ENCODE measurements at places on chromosomes 3 and 15. TPM values are rescaled to one million over a fixed set of nuclear protein-coding genes. Genes with fewer than 3 reads are reported as not detected.

- H3K36me3 ChIP-seq, result no peaks in the 10 kb centered on the region
- H3K27ac ChIP-seq, result no peak overlapping the region
These were observed 14.5 kb downstream of the EPHB1 start for GRCh38 chr3:134809427-134810051.

DNA sequence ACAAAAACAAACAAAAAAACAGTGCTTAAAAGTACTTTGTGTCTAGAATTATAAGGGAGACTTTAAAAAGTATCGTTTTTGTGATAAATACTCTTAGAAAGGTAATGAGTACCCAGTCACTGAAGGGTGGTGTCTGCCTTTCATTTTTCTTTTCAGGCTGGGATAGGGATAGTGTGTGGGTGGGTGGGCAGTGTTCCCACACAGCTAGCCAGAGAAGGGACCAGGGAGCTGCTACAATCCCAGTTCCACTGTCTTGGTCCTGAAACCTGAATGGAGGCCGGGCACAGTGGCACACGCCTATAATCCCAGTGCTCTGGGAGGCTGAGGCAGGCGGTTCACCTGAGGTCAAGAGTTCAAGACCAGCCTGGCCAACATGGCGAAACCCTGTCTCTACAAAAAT is 2.1 kb downstream of the GK5 start:
- H3K27me3 ChIP-seq, result no peaks in the 10 kb centered on the region
- H3K4me1 ChIP-seq, result peaks cover 14% of the 10 kb centered on the region
- no peak overlapping the region for H3K4me3 ChIP-seq
- no peak overlapping the region for H3K27ac ChIP-seq
- H3K36me3 ChIP-seq, result no peaks in the 10 kb centered on the region

- no peak for DNase-seq
- H3K36me3 ChIP-seq, result no peaks in the 10 kb centered on the region
- no peak overlapping the region for H3K27ac ChIP-seq
- H3K27me3 ChIP-seq, result no peaks in the 10 kb centered on the region
- H3K4me1 ChIP-seq, result peaks cover 19% of the 10 kb centered on the region
These were observed 99.7 kb upstream of the TLE3 start for GRCh38 chr15:70197318-70197944.

- H3K4me3 ChIP-seq, result no peak overlapping the region
- peaks cover 21% of the 10 kb centered on the region for H3K4me1 ChIP-seq
- H3K36me3 ChIP-seq, result no peaks in the 10 kb centered on the region
- DNase-seq, result no peak
- no peaks in the 10 kb centered on the region for H3K27me3 ChIP-seq
These were observed 27.8 kb downstream of the LIPC start for GRCh38 chr15:58459560-58459959.

DNA sequence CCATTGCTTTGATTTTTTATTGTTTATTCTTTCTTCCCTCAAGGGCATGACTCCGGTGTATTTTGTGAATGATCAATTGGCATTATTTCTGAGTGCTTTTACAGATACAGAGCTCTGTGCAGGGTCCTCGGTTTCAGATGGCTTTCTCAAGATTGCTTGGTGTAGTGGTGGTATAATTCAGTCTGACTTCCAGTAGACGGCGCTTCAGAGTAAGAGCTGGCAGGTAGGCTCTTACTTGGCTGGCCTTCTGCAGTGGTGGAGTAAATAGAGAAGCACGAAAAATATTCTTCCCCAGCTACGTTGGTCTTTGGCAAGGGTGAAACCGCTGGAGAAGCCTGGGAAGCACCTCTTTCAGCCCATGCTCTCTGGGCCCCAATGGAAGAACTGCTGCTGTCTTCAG is 723.0 kb upstream of the BCHE start:
- H3K27me3 ChIP-seq, result no peaks in the 10 kb centered on the region
- no peaks in the 10 kb centered on the region for H3K36me3 ChIP-seq
- no peak for DNase-seq
- no peak overlapping the region for H3K27ac ChIP-seq
- no peak overlapping the region for H3K4me3 ChIP-seq

DNA sequence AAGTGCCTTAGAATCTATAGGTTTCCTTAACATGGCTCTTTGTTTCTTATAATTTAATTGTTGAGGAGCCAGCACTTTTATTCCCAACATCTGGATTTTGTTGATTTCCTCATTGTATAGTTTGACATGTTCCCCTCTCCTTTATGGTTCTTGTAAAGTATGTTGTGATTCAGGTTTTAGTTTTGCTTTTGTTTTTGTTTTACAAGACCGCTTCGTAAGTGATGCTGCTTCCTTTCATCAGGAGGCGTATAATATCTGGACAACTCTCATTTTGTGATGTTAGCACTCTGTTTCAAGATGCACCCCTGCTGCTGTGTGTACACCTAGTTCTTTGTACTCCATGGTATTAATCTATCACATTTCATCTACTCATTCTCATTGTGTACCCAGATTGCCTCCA is 48.7 kb downstream of the SLC49A4 start:
- H3K4me1 ChIP-seq, result no peaks in the 10 kb centered on the region
- no peak for DNase-seq
- H3K36me3 ChIP-seq, result peaks cover 6% of the 10 kb centered on the region
- no peak overlapping the region for H3K27ac ChIP-seq
- no peak overlapping the region for H3K4me3 ChIP-seq
- no peaks in the 10 kb centered on the region for H3K27me3 ChIP-seq

DNA sequence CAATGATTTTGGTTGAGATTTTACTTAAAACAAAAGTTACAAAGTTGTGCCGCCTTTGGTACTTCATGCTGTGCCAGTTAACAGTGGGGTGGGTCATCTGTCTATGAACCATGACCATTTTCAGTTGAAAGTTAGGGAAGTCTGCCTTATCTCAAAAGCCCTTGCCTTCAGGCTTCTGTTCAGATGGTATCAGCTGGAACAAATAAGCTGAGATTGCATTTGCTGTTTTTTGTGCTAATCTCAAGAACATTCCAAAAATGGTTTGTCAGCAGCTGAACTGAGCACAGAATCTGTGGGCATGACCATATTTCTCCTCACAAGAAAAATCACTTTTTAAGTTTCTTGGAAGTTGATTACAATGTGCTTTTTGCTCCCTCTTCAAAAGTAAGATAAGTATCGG is 142.3 kb downstream of the IL5RA start:
- H3K36me3 ChIP-seq, result no peaks in the 10 kb centered on the region
- H3K4me3 ChIP-seq, result no peak overlapping the region
- no peaks in the 10 kb centered on the region for H3K27me3 ChIP-seq

DNA sequence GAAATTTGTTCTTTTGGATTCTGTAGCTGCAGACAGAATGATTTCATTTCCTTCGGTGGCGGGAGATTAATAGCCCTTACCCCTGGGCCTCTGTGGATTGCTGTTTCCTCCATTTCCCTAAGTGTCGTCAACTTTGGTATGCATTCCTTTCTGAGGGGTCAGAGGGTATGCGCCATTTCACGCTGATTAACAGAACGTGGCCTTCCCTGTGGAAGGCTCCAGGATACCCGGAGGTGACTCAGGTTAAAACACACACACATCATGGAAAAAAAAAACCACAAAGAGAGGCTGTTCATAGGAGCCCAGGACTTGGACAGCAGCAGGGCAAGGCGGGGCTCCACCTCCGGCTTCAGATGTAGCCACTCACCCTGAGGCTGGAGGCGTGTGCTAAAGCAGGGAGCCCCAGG is 51.9 kb downstream of the EPHB1 start:
- no peaks in the 10 kb centered on the region for H3K27me3 ChIP-seq
- no peak overlapping the region for H3K4me3 ChIP-seq
- H3K4me1 ChIP-seq, result no peaks in the 10 kb centered on the region
- no peaks in the 10 kb centered on the region for H3K36me3 ChIP-seq
- no peak overlapping the region for H3K27ac ChIP-seq
- DNase-seq, result no peak

GRCh38 chr3:114404590-114404989 is 110.8 kb downstream of the TIGIT start:
- H3K36me3 ChIP-seq, result no peaks in the 10 kb centered on the region
- DNase-seq, result no peak
- no peak overlapping the region for H3K27ac ChIP-seq
- no peak overlapping the region for H3K4me3 ChIP-seq
- no peaks in the 10 kb centered on the region for H3K4me1 ChIP-seq

DNA sequence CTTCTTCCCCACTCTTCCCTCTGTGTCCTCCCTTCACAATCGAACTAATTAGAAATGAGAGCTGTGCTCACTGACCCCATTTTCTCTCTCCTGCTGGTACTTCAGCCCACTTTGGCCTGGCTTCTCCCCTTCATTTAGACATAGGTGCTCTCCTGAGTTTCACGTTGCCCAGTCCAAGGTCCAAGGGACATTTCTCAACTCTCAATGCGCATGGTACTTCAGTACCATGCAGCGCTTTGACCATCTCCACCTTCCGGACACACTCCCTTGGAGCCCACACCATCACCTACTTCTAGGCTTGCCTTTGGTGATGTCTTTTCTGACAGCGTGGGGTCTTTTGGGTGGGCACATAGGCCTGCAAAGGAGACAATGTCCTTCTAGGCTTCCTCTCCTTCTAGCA is 99.7 kb downstream of the ABHD5 start:
- no peaks in the 10 kb centered on the region for H3K36me3 ChIP-seq
- H3K27ac ChIP-seq, result no peak overlapping the region
- no peak overlapping the region for H3K4me3 ChIP-seq
- H3K27me3 ChIP-seq, result no peaks in the 10 kb centered on the region
- DNase-seq, result no peak

DNA sequence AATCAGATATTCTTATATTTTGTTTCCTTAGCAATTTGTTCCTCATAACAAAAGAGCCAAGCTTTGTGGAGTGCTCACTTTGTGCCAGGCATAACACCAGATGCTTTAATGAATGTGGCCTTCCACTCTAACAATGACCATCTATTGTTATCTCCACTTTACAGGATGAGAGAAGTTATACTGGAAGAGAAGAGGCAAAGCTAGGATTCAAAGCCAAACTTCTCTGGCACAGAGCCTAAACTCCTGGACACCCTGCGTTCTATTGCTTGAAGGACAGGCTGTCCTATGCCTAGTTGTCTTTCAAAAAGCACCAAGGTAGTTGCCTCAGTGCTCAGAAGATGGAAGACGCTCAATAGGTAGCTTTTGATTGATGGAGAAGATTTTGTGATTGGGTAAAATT is 123.2 kb upstream of the FEZF2 start:
- no peak overlapping the region for H3K4me3 ChIP-seq
- no peaks in the 10 kb centered on the region for H3K27me3 ChIP-seq
- H3K36me3 ChIP-seq, result no peaks in the 10 kb centered on the region
- H3K4me1 ChIP-seq, result no peaks in the 10 kb centered on the region
- DNase-seq, result no peak
- H3K27ac ChIP-seq, result no peak overlapping the region

- no peaks in the 10 kb centered on the region for H3K27me3 ChIP-seq
- no peak overlapping the region for H3K27ac ChIP-seq
- H3K4me1 ChIP-seq, result no peaks in the 10 kb centered on the region
- no peaks in the 10 kb centered on the region for H3K36me3 ChIP-seq
- DNase-seq, result no peak
These were observed 197.1 kb downstream of the SATB1 start for GRCh38 chr3:18228060-18228459.

GRCh38 chr3:39978308-39978707 is 168.9 kb downstream of the MYRIP start:
- no peaks in the 10 kb centered on the region for H3K36me3 ChIP-seq
- no peak overlapping the region for H3K4me3 ChIP-seq
- H3K27me3 ChIP-seq, result no peaks in the 10 kb centered on the region
- H3K4me1 ChIP-seq, result no peaks in the 10 kb centered on the region
- no peak overlapping the region for H3K27ac ChIP-seq

DNA sequence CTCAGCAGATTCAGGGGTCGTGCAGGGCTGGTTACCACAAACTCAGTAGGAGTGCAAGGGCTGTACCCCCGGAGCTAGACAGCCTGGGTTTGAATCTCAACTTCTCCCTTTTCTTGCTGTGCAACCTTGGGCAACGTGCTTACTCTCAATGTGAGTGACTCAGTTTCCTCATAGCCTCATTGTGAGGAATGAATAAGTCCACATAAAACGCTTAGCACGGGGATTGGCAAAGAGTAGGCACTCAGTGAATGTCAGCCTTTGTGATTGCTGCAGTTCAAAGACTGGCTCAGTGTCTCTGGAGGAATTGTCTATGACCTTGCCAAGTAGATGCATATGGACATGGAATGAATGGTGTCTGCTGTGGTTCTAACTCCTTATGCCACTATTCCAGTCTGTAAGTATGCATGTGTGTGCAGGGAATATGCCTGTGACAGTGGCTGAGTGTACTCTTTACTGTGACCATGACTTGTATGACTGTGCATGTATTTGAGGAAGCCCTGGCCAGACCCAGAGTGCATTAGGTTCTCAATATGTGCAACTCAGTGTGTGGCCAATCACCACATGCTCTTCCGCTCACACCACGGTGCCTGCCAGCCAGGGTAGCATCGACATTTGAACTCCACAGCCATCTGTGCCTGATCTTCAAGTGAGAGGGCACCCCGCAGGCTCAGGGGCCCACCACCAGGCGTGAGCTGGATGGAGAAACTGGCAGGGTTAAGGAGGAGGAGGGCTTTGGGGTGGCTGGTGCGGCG is 900 bp upstream of the HYAL3 start:
- no peak for DNase-seq
- peak overlapping the region; percentile 87 for H3K27ac ChIP-seq
- no peaks in the 10 kb centered on the region for H3K27me3 ChIP-seq
- H3K4me1 ChIP-seq, result peaks cover 33% of the 10 kb centered on the region

DNA sequence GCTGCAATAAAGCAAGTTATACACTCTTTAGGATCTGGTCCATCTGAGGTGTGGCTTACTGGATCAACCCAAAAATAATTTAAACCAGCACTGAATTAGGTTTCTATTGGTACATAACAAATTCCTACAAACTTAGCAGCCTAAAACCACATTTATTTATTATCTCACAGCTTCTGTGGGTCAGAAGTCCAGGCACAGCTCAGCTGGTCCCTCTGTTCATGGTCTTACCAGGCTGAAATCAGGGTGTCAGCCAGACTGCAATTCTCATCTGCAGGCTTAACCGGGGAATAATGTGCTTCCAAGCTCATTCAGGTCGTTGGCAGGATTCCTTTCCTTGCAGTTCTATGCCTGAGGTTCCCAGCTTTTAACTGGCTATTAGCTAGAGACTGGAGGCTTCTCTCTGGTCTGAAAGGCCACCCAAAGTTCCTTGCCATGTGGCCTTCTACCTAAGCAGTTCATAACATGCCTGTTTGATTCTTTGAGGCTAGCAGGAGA is 477.4 kb upstream of the WNT5A start:
- no peak for DNase-seq
- no peaks in the 10 kb centered on the region for H3K4me1 ChIP-seq
- H3K27ac ChIP-seq, result no peak overlapping the region
- no peak overlapping the region for H3K4me3 ChIP-seq
- no peaks in the 10 kb centered on the region for H3K36me3 ChIP-seq

- no peaks in the 10 kb centered on the region for H3K4me1 ChIP-seq
- no peaks in the 10 kb centered on the region for H3K36me3 ChIP-seq
- no peak overlapping the region for H3K27ac ChIP-seq
- no peaks in the 10 kb centered on the region for H3K27me3 ChIP-seq
- H3K4me3 ChIP-seq, result no peak overlapping the region
These were observed 199.5 kb upstream of the LMCD1 start for GRCh38 chr3:8301977-8302735.

- no peak overlapping the region for H3K4me3 ChIP-seq
- no peaks in the 10 kb centered on the region for H3K27me3 ChIP-seq
- H3K4me1 ChIP-seq, result no peaks in the 10 kb centered on the region
- H3K27ac ChIP-seq, result no peak overlapping the region
These were observed 24.3 kb downstream of the SUSD5 start for GRCh38 chr3:33194303-33194702.

PATL2 gene
- 3.7 TPM for total RNA-seq

TRNT1 gene
- 27.3 TPM for total RNA-seq

ADCY5 gene
- total RNA-seq, result 4.0 TPM

AGBL1 gene
- 6.5 TPM for total RNA-seq

RPP25 gene
- total RNA-seq, result 20.2 TPM

GANC gene
- 111 TPM for total RNA-seq

TRPM1 gene
- total RNA-seq, result not detected

GOLGA8G gene
- not detected for total RNA-seq

PCNP gene
- 141 TPM for total RNA-seq

PLCB2 gene
- total RNA-seq, result 61.2 TPM

IL5RA gene
- total RNA-seq, result 0.69 TPM

CTXN2 gene
- not detected for total RNA-seq

ZDHHC19 gene
- not detected for total RNA-seq

ARID3B gene
- 10.7 TPM for total RNA-seq

NEK10 gene
- total RNA-seq, result 0.49 TPM

CLEC3B gene
- total RNA-seq, result 265 TPM

Data from upper lobe of right lung (tissue), 1 donor.